ENCODE measurements at places on chromosomes 1 and 21. TPM values are rescaled to one million over a fixed set of nuclear protein-coding genes. Genes with fewer than 3 reads are reported as not detected.

- DNase-seq = peak; percentile 43
Measured at GRCh38 chr1:117363571-117364048, 3.6 kb upstream of the MAN1A2 start.

The PIK3R3 gene
- total RNA-seq = 0.46 TPM

DNA sequence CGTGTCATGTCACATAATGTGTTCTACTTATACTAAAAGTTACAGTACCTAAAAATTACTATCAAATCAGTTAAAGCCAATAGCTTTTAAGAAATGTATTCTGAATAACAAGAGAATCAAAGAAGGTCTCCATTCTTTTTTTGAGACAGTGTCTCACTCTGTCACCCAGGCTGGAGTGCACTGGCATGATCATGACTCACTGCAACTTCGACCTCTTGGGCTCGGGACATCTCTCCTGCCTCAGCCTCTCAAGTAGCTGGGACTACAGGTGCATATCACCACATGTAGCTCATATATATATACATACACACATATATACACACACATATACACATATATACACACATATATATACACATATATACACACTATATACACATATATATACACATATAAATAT is 20.1 kb downstream of the COP1 start:
- no peak for DNase-seq

DNA sequence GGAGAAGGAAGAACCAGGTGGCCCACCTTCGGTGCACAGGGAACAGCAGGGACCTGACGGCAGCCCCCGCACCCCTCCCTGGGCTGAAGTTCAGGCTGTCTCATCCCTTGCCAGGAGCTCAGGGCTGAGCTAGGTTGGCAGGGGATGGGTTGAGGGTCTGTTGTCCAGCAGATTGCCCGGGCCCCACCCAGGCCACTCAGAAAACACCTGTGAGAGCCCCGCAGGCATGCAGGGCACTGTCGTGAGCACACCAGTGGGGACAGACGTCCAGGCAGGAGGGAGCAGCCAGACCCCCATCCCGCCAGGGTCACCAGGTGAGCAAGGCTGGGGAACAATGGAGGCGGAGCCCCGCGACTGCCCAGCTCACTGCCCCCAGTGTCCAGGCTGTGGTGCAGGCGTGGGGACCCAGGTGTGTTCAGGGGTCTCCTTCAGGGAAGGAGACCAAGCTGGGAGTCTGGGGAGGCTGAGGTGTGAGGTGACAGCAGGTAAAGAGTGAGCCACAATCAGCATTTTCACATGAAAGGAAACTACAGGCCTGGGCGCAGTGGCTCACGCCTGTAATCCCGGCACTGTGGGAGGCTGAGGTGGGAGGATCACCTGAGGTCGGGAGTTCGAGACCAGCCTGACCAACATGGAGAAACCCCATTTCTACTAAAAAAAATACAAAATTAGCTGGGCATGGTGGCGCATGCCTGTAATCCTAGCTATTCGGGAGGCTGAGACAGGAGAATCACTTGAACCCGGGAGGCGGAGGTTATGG is 9.4 kb upstream of the SAMD11 start:
- DNase-seq = no peak

The ERO1B gene
- 2.8 TPM for total RNA-seq

The FALEC gene
- 0.34 TPM for total RNA-seq

The KIRREL1 gene
- 0.25 TPM for total RNA-seq

- DNase-seq = no peak
Measured at GRCh38 chr1:161502181-161502580, 3.1 kb upstream of the FCGR2A start.

DNA sequence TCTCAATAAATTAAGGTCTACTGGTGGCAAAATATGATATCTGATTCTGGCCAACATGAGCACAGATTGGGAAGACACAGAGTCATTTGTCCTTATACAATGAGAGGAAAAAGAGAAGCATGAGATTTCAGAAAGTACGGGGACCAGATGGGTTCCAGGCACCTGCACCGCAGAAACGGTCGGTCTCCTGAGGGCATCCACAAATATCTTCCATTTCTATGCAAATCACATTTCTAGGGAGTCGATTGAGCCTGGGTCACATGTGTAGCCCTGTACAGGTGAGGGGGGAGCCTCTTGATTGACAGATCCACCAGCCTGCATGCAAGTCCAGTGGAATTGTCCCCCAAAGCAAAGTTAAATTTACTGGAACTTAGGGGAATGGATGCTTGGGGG is 415.6 kb downstream of the NPHP4 start:
- DNase-seq = no peak

GRCh38 chr1:50110656-50111055 is 1.9 kb downstream of the ELAVL4 start:
- no peak for DNase-seq

The FCGR2B gene
- total RNA-seq = not detected

The PEX10 gene
- 15.1 TPM for total RNA-seq

- no peak for DNase-seq
Measured at GRCh38 chr1:231233735-231234417, 7.1 kb upstream of the GNPAT start.

DNA sequence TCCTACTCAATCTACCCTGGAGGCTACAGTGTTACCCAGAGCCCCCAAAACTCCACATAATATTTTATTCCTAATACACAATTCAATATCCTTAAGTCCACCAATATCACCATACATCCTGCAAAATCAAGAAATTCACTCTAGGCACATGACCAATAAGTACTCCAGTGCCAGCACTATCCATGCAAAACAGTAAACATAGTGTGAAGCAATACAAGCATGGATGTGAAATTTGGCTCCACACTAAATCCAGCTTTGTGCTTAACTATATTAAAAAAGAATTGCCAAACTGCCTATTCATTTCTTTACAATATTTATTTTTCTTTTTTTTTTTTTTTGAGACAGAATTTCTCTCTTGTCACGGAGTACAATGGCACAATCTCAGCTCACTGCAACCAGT is 3.0 kb upstream of the MEAF6 start:
- DNase-seq = no peak

DNA sequence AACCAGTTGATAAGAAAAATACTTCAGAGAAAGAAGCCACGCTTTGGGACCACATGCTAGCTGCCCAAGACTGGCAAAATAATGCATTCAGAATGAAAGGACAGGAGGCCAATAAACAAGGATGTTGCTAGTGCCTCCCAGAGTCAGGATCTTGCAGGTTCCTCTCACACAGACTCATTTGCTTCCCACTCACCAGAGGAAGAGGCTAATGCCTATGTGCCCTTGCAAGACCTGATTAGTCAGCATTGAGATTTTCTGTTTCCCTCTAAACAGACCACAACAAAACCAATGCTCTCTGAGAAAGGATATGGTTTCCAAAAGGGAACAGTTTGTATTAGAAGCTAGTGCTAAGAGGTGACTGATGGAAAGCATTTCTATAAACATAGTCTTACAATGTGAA is 85.7 kb downstream of the NRDC start:
- DNase-seq = peak; percentile 19

GRCh38 chr1:38328278-38329035 is 281.9 kb upstream of the POU3F1 start:
- no peak for DNase-seq

DNA sequence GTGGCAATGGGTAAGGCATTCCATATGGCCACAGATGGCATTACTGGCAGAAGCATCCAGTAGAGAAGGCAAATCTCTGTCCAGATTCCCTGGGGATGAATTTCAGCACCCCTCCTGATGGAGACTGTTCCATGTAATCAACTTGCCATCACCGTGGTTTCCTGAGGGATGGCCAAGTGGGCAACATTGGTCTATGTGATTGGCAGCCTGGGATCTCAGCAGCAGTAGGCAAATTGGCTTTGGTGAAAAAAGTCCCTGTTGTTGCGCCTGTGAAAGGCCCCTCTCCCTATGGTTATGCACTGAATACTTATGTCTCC is 19.3 kb downstream of the DMRTB1 start:
- no peak for DNase-seq

DNA sequence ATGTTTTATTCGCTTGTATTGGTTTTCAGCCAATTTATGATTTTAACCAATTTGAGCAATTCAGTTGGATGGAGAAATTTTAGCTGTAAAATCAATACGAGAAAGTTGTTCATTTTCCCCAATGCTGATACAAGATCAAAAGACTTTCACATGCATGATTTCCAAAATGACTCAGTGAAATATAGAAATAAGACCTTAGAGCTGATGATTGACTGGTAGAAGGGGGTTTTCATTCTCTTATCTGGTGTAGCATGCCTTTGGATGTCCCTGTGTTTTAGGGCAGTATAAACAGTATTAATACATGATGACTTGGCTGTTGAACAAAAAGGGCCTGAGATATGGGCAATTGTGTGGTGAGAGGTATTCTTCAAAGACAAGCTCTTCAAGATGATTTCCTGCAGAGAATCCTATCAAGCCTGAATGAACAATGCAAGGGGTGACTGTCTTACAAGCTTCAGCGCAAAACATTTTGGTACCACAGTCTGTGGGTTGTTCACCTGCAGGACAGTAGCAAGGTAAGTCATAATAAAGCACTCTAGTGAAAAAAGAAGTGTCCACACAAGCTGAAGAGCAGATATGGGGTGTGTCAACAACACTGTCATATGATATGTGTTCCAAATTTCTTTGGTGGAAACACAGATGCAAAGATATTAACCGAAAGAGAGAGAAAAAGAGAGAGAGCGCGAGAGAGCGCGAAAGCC is 156.2 kb downstream of the TNFSF18 start:
- DNase-seq = peak; percentile 9

DNA sequence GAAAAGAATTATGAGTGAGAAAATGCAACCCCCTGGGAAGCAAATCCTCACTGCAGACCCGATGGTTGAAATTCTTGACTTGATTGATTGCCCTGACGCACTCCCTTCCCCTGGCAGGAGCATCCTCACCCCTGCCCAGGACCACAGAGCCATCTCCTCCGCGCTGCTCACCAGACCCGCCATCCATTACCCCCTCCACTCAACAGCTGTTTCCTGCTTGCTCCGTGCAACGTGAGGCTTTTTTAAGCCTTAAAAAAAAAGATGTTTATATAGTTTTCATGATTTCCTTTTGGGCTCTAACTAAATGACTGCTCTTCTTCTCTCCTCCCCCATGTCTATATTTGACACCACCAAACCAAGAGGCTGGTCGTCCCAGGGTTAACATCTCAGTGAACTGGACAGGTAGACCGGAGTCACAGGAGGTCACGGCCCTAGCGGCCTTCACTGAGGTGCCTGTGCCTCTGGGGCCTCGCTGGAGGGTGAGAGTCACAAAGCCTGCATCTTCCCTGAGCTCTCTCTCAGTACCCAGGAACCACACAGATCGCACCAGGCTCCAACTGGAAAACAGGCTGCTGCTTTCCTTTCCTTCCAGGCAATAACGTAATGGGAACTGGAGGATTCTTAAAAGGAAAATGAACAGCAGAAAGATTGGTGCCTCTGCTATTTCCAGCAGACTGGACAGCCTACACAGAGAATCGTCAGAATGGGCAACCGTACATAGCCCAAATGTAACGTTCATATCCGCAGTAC is 49.8 kb downstream of the ZBTB18 start:
- peak; percentile 10 for DNase-seq

DNA sequence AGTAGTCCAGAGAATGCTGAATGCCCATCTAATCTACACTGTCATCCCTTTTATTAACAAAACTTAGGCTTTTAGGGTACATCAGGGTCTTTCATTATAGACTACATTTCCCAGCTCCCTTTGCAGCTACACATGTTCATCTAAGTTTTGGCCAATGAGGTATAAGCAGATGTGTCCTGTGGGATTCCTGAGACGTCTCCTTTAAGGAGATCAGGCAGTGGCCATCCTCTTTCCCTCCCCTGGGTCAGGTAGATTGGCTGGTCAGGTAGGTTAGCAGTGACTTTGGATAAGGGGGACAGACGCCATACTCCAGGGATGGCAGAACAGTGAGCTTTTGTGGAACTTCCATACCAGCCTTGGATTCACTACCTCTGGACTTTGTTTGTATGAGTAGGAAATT is 188.3 kb downstream of the FGGY start:
- no peak for DNase-seq

DNA sequence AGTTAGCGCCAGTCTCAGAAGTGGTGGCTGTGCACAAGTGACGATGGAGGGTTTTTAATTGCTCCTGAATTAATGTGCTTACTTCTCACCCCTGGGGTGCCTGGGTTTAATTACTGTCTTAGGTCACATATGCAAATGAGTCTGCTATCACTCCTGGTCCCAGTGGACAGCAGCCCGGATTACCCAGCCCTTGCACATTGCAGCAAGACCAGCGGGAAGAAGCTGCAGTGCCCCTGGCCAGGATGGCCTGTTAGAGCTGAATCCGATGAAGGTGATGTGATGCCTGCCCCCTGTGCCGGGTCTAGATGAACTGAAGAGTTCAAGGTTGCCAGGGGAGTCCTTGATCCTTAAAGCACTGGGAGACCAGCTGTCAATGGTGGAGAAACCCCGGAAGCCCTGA is 24.2 kb downstream of the ENO1 start:
- no peak for DNase-seq

The OLIG1 gene
- total RNA-seq = not detected

Data from activated CD4-positive, alpha-beta T cell treated with anti-CD3 and anti-CD28 coated beads for 36 hours (primary cell).